ENCODE measurements at places on chromosomes 5 and 9.

GRCh38 chr5:5512543-5512942 is 90.1 kb downstream of the ICE1 start:
- no peak for DNase-seq

GRCh38 chr5:141707510-141707909 is 25.5 kb upstream of the ARAP3 start:
- DNase-seq, result no peak

DNA sequence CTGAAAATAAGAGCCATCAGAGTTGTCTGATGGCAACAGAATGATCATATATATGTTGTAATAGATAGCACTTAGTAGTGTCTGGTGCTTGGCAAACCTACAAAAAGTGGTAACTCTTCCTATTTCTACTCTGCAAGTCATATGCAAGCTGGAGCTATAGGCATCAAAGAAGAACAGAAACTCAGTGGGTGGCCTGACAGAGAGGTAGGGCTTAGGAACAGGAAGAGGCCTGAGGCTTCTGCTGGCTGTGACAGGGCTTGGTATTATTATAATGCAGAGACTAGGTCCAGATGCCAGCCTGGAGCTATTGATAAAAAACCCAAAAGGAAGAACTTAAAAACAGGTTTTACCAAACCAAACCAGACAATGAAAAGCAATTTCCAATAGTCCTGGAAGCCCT is 4.4 kb upstream of the DIAPH1 start:
- no peak for DNase-seq

- no peak for DNase-seq
Observed at GRCh38 chr9:73166468-73166867, 14.8 kb downstream of the ANXA1 start.

DNA sequence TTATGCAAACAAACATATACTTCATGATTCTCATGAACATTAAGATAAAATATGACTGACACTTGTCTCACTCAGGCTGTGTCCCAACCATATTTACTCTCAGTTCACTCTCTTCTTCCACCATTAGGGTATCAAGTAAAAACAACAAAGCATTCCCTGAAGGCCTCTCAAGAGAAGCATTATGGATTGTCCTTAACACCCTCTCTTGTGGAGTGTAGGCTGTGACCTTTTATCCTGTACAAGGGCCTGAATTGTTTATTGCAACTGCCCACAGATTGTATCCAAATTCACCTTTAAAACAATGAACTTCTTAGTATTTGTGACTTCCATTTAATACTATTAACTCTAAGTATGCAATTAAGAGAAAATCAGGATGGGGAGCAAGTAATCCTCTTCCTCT is 78.1 kb downstream of the RICTOR start:
- no peak for DNase-seq

GRCh38 chr9:27400334-27400880 is 103.5 kb upstream of the EQTN start:
- no peak for DNase-seq

DNA sequence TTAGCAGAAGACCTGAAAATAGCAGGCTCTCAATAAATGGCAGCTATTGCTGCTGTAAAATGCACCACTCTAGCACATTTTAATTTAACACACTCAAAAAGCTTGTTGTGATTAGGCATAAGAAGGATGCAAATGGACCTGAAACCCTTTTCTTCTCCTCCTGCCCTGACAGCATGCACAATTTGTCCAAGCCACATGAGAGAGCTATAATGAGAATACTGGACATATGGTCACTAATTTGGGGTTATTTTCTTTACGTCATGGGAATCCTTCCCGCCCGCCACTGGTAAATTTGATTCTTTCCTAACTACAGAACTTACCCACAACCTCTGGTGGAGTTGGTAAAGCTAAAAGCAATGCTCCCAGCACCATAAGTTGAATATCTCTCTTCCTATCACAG is 62.1 kb downstream of the TRIM32 start:
- DNase-seq, result no peak

- no peak for DNase-seq
Observed at GRCh38 chr9:32533336-32533735, 7.3 kb upstream of the RIGI start.

- DNase-seq, result no peak
Observed at GRCh38 chr5:135489466-135490244, 37.5 kb upstream of the TIFAB start.

DNA sequence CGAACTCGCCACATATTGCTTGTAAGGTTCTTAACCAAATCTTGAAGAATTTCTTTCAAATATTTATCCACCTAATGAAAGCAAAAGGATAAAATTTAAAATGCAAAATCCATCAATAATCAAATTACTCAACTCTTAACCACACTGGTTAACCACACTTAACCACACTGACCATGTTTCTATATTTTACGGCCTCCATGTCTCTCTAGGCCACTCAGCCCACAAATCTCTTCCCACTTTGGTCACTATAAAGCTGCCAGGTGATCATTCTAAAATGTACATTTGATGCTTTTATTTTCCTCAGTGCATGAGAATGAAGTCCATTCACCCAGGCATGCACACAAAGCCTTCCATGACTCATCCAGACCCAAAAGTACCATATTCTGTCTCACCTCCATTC is 56.4 kb upstream of the OR2K2 start:
- DNase-seq, result no peak

GRCh38 chr5:159100025-159100781 is 487 bp upstream of the EBF1 start:
- peak; percentile 59 for DNase-seq

- no peak for DNase-seq
Observed at GRCh38 chr5:14440582-14441431, 140.8 kb upstream of the OTULINL start.

DNA sequence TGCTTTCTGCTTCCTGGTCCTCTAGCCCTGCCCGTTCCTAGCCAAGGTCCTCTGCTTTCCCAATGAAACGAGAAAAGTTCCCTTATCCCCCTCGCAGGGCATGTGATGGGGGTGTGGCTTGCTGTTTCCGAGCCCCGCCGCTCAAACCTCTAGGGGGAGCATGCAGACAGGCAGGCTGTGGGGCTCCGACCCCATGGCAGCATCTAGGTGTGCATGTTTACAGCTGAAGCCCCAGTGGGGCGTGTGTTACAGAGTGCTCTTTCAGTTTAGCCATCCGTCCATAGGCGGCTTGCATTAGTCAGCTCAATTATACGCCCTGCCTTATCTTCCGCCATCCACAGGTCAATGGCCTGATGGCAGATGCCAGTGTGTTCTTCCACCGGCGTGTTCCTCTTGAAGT is 48.3 kb upstream of the SPATA31E1 start:
- no peak for DNase-seq

DNA sequence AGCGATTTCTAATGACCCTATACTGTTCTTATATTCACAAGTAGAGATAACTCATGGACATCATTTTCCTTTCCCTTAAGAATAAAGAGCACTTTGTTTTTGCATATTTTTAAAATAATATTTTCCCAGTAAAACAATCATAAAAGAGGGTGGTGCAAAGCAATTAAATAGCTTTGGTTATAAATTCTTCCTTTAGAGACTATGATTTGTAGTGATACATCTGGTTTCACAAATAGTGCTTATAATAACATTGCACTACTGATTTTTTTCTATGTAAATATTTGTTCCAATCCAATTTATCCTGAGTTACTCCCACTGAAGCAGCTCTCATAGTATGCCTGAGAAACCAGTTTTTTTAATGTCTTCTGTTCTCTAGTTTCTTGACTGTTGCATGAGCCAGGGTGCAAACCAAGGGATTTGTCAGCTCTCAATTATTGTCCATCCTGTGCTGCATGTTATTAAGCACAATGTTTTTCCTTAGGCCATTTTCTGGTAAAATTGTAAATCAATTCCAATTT is 74.7 kb downstream of the LURAP1L start:
- no peak for DNase-seq

GRCh38 chr5:53416144-53416738 is 64.2 kb upstream of the FST start:
- DNase-seq, result no peak

- no peak for DNase-seq
Observed at GRCh38 chr9:91966503-91966902, 16.5 kb upstream of the ROR2 start.

- no peak for DNase-seq
Observed at GRCh38 chr9:31089549-31090221, 1294.8 kb upstream of the ACO1 start.

- no peak for DNase-seq
Observed at GRCh38 chr5:88675168-88675707, 207.7 kb downstream of the MEF2C start.

GRCh38 chr9:129696944-129697655 is 31.7 kb downstream of the PRRX2 start:
- no peak for DNase-seq

DNA sequence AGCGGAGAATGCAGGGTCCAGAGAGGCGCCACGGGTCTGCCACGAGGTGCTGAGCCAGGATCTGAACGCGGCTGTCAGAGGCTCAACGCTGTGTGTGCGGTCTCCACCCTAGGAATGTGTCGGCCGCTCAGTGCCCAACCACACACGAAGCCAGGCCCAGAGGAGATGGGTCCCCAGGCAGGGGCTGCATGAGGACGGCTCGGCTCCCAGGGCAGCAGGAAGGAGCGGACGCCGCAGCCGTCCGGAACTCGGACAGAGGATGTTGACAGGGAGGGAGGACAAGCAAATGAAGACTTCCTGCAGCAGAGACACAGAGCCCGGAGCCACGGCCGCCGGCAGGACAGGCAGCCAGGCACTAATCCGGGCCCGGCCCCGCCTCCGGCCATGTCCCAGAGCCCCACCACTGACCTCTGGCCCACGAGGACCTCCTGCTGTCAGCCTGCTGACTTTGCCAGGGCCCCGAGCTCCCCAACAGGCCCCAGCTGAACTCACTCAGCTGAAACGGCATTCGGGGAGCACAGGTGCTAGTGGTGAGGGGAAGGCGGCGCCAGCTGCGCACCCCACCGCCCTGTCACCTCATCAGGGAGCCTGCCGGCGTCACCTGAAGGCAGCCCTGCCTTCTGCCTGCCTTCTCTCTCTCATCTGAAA is 12.7 kb downstream of the VAV2 start:
- DNase-seq, result no peak

- DNase-seq, result no peak
Observed at GRCh38 chr5:16603295-16603694, 13.5 kb downstream of the RETREG1 start.

GRCh38 chr9:97484134-97484533 is 17.3 kb upstream of the TMOD1 start:
- DNase-seq, result no peak

DNA sequence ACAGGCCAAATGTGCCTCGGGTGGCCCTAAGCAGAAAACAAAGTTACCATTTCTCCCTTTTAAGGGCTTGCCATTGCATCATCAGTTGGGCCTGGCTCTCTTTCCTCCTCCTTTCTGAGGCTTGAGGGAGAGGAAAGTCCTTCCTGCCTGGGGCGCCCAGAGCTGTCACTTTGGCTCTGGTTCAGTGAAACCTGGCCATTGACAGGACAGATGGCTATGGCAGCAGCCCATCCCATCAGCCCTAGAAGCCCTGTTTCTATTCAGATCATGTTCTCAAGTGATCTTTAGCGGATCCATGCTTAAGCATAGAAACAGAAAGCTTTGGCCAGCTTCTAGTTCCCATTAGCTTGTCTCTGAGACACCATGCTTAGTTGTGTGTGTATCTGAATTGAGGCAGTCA is 293.4 kb downstream of the YTHDC2 start:
- no peak for DNase-seq

DNA sequence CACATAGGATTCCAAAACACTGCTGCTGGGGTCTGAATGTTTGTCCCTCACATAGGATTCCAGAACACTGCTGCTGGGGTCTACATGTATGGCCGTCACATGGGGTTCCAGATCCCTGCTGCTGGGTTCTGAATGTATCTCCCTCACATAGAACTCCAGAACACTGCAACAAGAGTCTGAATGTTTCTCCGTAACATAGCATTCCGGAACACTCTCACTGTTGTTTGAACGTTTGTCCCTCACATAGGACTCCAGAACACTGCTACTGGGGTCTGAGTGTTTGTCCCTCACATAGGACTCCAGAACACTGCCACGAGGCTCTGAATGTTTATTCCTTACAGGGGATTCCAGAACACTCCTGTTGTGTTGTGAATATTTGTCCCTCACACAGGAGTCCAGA is 216.8 kb downstream of the FOXD4L6 start:
- DNase-seq, result no peak

All from stimulated activated CD8-positive, alpha-beta memory T cell treated with anti-CD3 and anti-CD28 coated beads, Interleukin-7, amount 100 ng/mL, for 24 hours (primary cell).